Chondrocyte (in vitro differentiated cells): ENCODE measurements at places on chromosomes 6 and 20.
A peak's percentile ranks its signal among the peaks of the same experiment; 100 is the strongest.

GRCh38 chr6:86031713-86032112 is 389.0 kb upstream of the SYNCRIP start:
- no peak overlapping the region for H3K27ac ChIP-seq
- DNase-seq, result no peak
- H3K36me3 ChIP-seq, result no peaks in the 10 kb centered on the region

DNA sequence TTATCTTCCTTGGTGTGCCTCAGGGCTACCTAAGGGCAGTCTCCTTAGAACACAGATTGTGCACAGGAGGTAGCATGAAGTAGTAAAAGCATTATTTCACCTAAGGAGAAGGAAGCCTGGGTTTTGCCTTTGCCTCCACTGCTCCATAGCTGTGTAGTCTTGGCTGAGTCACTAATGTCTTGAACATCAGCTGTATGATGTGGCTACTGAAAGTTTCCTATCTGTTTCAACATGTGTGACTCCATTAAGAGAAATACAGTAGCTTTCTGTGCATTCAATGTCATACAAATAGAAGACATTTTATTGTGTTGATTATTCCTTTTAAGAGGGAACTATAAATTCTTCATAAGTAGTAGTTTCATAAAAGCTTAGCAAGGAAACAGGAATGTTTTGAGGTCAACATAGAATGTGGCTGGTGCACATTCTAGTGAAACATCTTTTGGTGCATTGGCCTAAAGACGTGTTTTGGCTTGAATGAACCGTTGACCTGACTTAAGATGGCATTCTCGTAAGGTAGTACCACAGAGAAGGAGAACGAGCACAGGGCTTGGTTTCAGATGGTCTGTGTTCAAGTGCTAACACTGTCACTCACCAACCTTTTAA is 70.6 kb downstream of the CTNNBL1 start:
- no peak for DNase-seq
- H3K27ac ChIP-seq, result no peak overlapping the region
- H3K36me3 ChIP-seq, result peaks cover 16% of the 10 kb centered on the region
- H3K4me3 ChIP-seq, result no peak overlapping the region
- H3K4me1 ChIP-seq, result peaks cover 23% of the 10 kb centered on the region

DNA sequence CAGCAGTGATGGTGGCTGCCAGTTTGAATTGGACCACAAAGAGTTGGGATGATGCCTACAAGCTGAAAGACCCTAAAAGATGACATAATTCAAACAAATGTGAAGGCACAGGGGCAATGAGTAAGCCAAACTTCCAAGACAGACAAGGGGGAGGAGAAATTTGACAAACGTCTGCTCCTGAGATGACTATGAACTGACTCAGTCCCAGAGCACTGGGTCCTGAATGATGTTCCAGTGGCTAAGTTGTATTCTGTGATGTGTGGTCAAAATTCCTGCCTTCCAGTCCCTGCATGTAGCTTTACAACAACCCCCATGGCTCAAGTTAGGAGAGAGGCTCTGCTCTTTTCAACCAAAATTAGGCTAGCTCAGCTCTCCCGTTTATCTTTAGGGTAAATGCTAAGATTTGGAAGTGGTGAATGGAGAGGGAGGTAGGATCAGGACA is 86.1 kb upstream of the SIRPA start:
- peak overlapping the region; percentile 90 for H3K27ac ChIP-seq
- H3K27me3 ChIP-seq, result no peaks in the 10 kb centered on the region
- no peak overlapping the region for H3K4me3 ChIP-seq
- peaks cover 75% of the 10 kb centered on the region for H3K4me1 ChIP-seq

GRCh38 chr6:140341272-140341671 is 966.8 kb upstream of the CITED2 start:
- no peak overlapping the region for H3K27ac ChIP-seq
- H3K36me3 ChIP-seq, result no peaks in the 10 kb centered on the region
- no peak for DNase-seq
- H3K4me3 ChIP-seq, result no peak overlapping the region
- H3K4me1 ChIP-seq, result peaks cover 38% of the 10 kb centered on the region
- no peaks in the 10 kb centered on the region for H3K27me3 ChIP-seq

DNA sequence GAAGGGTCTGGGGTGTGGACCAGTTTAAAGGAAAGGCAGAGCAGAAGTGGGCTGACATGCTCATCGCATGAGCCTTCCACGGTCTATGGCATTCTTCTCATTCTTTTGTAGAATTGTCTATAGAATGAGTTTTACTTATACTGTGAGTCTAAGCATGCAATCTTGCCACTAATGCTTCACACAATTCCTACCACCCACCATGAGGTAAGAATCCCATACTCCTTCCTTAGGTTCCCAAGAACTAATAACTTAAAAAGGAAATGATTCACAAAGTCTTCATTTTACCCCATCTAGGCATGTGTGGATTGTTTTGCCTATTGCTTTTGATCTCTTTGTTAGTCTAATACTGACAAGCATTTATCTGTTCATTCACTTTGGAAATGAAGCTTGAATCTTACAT is 195.2 kb downstream of the LY86 start:
- no peak for DNase-seq
- H3K27me3 ChIP-seq, result no peaks in the 10 kb centered on the region
- no peaks in the 10 kb centered on the region for H3K36me3 ChIP-seq
- no peak overlapping the region for H3K27ac ChIP-seq
- H3K4me3 ChIP-seq, result no peak overlapping the region
